ENCODE measurements at places on chromosomes 1 and 21. TPM values are rescaled to one million over a fixed set of nuclear protein-coding genes. Genes with fewer than 3 reads are reported as not detected.

Gene MYBPH
- 1.0 TPM for total RNA-seq

Gene FCAMR
- not detected for total RNA-seq

Gene ORC1
- total RNA-seq, result 0.34 TPM

Gene CCDC27
- total RNA-seq, result not detected
